ENCODE measurements at places on chromosomes 5 and 9.

GRCh38 chr9:76716085-76716672 lies 48.1 kb upstream of the PCA3 start:
- no peak for DNase-seq

- peak; percentile 6 for DNase-seq
These were observed 43.4 kb upstream of the NR4A3 start for GRCh38 chr9:99778308-99778707.

DNA sequence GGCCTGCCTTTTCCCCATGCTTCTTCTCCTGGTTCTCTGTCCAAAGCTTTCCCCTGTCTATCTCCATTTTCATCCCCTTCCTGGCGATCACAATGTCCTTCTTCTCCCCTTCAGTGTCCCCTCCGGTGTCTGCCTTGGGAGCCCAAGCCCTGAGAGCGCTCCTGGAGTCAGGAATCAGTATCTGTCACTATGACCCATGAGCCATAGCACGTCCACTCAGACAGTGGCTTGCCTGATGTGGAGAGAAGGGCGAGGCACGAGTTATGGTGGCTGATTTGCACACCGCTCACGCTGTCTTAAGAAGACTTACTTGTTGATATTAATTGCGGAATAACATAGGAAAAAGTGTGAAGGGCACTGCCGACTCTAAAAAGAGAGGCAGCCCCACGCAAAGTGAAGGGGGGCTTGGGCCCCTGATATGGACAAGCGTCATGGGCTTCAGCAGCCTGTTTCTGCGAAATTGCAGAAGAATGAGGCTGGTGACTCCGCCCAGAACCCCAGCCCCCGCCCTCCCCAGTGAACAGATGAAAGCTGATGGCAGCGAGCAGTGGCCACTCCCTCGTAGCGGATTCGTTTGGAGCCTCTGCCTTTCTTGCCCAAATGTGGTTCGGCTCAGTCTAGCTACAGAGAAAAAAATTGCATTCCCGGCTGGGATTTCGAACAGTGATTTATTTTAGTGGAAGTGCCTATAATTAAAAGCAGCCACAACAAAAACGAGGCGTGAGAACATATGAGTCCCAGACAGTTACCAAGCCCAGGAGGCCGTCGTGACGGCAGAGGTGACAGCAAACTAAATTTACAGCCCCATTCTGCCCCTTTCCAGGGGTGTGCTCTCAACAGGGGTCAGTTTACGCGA lies 149.8 kb downstream of the ICE1 start:
- DNase-seq: no peak

- DNase-seq: peak; percentile 72
These were observed 18.0 kb downstream of the MGAT1 start for GRCh38 chr5:180784497-180785097.

DNA sequence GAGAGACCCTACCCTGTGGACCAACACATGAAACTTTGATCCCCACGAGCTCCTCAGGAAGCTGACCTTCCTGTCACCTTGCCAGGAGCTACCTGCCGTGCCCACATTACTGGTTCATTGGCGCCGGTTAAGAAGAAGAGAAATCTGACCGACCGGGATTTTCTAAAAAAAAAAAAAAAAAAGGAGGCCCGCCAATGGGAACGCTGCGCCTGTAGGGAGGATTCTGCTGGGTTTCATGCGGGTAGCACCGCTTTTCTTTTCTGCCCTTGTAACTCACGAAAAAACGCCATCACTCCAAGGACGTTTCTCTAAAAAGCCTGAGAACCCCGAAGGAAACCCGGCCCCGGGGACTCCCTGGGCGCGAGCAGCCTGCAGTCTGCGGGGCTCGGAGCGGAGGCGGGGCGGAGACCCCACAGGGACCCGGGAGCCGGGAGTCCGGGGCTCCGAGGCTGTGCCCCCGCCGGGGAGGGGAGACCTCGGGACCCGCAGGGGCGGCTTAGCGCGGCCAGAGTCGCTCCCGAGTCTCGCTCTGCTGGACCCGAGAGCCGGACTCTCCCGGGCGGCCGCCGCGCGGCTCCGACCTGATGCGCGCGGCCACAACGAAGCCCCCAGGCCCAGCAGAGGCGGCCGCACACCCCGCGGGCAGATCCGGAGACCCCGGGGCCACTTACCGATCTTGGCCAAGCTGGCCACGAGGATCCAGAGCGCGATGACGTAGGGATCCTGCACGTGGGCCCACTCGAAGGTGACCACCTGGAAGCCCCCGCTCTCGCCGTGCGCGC lies 617 bp downstream of the SLC9A3 start:
- no peak for DNase-seq

DNA sequence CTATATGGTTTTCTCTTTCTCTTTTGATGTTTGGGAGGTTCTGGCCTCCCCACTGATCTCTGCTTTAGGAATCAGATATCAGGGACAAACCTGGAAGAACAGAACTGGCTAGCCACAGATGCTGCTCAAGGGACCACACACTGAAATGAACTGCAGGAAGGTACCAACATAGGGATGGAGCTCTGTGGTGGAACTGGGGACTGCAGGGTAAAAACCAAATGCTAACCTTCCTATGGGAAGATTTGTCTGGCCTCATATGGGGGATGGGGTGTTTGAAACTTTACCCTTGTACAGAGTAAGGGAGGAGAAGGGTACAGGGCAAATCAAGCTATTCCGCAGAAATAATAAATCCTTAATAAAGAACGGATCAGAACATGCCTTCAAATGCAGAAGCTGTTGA lies 49.4 kb downstream of the ELOVL7 start:
- no peak for DNase-seq

- no peak for DNase-seq
These were observed 129.4 kb upstream of the RASA1 start for GRCh38 chr5:87138091-87138805.

- DNase-seq: no peak
These were observed 47.5 kb downstream of the UBE2QL1 start for GRCh38 chr5:6496207-6496584.

GRCh38 chr9:109755040-109755439 lies 25.0 kb upstream of the PALM2AKAP2 start:
- DNase-seq: no peak

GRCh38 chr5:88745093-88745696 lies 137.8 kb downstream of the MEF2C start:
- no peak for DNase-seq

GRCh38 chr9:86241216-86241615 lies 18.2 kb downstream of the C9orf153 start:
- no peak for DNase-seq

GRCh38 chr5:172493906-172494305 lies 39.6 kb upstream of the SH3PXD2B start:
- DNase-seq: no peak

GRCh38 chr5:154444556-154445421 lies 1.0 kb upstream of the SAP30L start:
- no peak for DNase-seq

GRCh38 chr5:53337827-53338226 lies 142.6 kb upstream of the FST start:
- no peak for DNase-seq

- no peak for DNase-seq
These were observed 79.7 kb upstream of the FCN2 start for GRCh38 chr9:134800791-134801339.

GRCh38 chr5:176810081-176810597 lies at the start of gene UNC5A:
TSS of gene UNC5A (plus strand) at chr5:176810559. CDS start at chr5:176810751, 192 bp downstream.
- DNase-seq: peak; percentile 26

GRCh38 chr5:137215261-137215660 lies 283.9 kb downstream of the SPOCK1 start:
- no peak for DNase-seq

- DNase-seq: no peak
These were observed 7.8 kb downstream of the LIX1 start for GRCh38 chr5:97134634-97135033.

DNA sequence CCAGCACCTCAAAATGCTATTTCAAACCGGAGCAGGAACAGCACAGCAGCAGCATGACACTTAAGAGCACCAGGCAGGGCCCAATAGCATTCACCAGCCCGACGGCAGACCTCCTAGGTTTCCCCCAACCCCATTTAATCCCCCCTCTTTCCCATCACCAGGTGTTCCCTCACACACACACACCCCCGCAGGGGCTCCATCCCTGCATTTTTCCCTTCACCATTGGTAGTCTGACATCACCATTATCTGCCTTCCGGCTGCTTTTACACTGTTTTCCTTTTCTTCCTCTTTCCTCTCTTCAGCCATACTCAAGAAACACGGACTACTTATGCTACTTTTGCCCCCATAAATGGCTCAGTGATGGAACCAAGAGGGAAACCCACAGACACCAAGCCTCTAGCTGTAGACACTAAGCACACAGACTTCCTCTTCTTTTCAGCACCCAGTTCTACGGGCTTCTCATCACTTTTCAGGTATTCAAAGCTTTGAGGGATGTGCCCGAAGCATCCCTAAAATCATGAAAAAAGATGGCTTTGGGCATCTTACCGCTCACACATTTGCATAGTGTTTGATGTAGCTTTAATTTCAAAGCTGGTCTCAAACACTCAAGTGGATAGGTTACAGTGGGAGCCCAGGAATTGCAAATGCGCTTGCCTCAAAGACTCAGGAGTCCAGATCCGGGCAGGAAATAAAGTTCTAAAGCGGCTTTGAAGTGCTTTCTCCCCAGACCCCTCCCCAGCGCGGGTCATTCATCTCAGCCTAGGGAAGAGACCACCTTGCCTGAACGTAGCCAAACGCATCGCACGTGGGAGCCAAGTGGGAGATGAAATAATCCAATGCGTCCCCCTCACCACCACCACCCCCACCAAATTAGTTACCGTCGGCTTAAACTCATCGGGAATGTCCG lies 141.5 kb downstream of the TSSK1B start:
- DNase-seq: no peak

DNA sequence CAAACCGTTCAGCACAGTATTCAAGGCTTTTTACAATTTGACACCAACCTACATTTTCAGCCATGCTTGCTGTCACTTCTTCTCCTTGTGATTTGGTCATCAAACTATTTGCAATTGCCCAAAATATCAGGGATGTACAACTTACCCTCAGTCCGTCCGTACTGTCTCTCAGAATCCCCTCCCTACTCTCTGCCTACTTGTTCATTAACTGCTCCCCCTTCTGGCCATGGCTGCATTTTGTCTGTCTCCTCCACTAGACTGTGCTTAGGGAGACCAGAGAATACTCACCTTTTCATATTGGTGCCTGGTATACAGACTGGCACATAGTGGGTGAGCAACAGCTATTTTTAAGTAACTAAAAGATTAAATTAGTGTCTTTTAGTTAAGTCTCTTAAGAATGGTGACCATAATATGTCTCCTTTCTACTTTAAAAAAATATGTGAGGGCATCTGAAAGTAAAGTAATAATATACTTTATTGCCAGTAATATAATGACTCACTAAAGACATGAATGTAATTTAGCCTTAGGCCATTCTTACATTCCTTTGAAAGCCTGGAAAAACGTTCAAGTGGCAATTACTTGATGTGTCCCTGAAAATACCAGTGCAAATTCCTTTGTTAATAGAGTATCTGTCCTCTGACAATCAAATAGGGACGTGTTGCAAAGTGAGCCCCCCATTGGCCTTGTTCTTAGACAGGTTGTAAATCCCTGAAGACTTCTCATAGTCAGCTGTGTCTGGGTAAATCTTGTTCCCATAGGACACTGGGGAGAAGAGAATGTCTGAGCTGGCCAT lies 27.8 kb downstream of the PRLR start:
- peak; percentile 21 for DNase-seq

DNA sequence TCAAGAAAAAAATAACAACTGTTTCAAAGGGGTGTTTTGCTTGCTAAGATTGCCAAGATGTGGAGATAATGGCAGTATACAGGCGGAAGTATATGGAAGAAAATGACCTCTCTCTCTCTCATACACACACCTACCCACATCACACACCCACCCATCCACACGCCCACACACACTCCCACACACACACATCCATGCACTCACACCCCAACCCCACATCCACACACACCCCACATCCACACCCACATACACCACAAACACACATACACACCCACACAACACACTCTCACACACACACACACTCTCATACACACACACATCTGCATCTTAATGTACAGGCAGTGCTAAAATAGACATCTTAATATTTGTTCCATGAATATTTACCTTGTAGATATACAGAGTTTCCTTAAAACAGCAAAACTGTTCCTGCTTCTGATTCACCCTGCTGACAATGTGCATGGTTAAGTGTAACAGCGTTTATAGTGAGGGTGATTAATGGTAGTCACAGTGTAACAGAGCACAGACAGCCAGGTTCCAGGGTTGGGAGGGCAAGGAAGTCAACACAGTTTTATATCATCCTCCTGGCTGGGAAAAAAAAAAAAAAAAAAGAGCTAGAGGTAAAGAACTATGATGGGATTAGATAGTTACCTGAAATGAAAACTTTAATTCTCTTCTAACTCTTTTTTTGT lies 8.3 kb downstream of the BHMT2 start:
- DNase-seq: no peak

GRCh38 chr5:32520356-32520755 lies 65.0 kb upstream of the SUB1 start:
- no peak for DNase-seq

DNA sequence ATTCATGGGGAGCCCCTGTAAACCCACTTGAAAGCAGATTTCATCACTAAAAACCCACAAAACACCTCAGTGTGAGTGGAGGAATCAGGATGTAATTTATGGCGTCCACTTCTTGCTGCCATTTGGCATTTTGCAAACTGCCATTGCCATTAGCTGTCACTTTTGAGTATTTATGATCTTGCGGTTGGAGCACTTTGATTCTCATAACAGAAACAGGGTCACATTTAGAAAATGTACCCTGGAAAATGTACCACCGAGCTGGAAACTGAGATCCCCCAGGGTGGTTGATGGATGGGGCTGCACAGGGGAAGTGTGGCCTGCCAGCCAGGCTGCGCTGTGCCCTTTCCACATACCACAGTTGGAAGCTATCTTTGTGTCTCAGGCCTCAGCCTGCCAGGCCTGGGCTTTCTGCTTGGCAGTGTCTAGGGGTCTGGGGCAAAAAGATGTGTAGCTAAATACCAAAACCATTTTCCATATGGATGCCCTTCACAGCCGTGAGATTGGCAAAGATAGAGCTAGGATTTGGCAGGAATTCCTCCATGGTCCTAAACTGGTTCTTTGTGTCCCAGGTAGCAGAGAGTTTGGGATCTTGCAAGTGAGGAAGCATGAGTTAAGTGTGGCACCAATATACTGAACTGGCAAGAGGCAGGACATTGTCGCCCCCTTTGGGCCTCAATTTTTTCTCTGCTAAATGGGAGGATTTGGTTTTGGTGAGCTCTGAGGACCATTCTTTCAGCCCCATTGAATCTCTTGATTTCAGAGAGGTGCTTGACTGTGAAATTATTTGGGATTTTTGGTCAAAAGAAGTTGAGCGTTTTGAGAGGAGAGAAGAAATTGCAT lies 46.2 kb downstream of the GALNT10 start:
- no peak for DNase-seq

DNA sequence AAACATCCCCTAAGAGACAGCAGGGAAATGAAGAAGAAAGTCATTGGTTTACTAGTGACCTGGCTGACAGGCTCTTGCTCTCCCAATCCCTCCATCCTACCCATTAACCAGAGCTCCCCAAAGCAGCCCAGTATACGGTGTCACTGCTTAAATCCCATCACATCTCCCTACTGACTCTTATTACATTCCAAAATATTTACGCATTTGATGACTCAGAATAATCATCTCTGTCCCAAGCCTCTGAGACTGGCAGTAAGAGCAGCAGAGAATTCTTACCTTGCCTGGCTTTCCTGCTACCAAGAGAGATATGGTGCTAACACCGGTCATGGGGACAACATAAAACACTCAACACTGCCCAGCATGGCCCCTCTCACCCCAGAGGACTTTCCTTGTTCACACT lies 20.2 kb upstream of the WHRN start:
- no peak for DNase-seq

GRCh38 chr5:87850843-87851242 lies 417.8 kb downstream of the TMEM161B start:
- no peak for DNase-seq

Measured in activated T-cell treated with anti-CD3 and anti-CD28 coated beads, Interleukin-2, amount 50 U/mL, for 4 hours (primary cell).